Type B pancreatic cell (in vitro differentiated cells): ENCODE measurements at places on chromosomes 11 and 22. TPM values are rescaled to one million over a fixed set of nuclear protein-coding genes. Genes with fewer than 3 reads are reported as not detected.

Gene CRYBB2
- total RNA-seq = 0.33 TPM in 1 of 2 replicates, not detected in the other

GRCh38 chr11:57568330-57568766 lies 876 bp upstream of the UBE2L6 start:
- peak; percentile 91 for DNase-seq

DNA sequence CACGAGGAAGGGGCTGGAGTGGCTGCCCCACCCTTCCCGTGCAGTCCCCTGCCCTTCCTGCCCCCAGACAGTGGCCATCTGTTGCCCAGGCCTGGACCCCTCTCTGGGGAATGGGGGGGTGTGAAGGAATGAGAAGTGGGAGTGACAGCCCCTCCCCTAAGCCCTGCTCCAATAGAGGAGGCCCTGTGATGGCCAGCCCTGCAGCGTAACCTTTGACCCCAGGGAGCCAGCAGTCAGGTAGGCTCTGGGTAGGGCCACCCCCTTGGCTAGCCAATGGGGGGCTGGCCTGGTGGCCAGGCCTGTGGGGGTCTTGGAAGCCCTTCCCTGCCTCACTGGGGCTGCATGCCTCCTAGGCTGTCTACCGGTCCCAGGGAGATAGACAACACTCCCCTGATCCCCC lies 6.6 kb downstream of the FLRT1 start:
- DNase-seq = no peak

DNA sequence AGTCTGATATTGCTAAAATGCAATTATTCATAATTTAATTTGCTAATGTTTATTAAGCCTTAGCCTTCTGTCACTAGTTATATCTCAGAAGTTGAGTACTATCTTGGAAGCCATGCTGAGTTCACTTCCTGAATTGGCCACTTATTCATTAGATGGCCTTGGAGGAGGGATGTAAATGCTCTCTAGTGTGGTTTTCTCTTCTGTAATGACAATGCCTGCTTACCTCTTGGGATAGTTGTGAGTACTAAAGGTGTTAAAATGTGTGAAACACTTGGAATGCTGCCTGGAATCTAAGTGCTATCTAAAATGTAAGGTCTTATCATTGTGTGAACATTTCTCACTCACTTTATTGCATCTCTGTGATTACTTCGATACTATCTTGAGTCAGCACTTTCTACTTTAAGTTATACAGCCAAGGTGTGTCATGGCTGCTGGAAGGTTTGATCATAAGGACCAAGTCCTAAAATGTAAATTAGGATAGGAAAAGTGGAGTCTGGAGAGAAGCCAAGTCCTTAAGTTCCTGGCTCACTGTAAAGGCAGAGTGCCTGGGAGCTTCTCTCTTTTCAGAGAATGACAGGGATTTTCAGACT lies 12.4 kb downstream of the GLYATL2 start:
- DNase-seq = no peak

DNA sequence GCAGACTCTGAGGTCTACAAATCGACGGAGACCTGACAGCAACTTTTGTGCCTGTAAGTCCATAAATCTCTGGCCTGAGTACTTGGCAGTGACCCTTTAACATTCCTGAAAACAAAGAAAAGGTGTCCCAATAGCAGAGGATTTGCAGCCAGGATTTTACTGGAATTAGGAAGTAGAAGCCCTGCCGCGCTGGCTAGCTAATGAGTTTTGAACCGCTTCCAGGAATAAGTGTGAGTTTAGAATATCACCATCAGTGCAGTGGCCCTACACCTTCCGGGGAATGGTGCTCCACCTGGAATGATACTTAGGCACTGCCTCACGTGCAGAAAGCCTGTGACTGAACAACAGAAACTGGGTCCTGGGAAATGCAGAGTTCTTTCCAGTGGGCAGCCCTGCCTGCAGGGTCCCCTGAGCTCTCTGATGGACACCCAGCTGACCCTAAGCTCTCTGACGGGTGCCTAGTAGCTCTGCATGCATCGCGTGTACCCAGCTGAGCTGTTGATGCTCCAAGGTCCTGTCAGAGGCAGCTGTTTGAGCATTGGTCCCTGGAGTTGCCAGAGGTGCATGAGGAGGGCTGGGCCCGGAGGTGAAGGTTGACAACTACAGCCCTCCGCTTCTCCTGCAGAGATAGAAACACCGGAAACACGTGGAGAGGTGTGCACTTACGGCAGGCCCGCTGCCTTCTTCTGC lies 380.9 kb downstream of the TBC1D22A start:
- no peak for DNase-seq

DNA sequence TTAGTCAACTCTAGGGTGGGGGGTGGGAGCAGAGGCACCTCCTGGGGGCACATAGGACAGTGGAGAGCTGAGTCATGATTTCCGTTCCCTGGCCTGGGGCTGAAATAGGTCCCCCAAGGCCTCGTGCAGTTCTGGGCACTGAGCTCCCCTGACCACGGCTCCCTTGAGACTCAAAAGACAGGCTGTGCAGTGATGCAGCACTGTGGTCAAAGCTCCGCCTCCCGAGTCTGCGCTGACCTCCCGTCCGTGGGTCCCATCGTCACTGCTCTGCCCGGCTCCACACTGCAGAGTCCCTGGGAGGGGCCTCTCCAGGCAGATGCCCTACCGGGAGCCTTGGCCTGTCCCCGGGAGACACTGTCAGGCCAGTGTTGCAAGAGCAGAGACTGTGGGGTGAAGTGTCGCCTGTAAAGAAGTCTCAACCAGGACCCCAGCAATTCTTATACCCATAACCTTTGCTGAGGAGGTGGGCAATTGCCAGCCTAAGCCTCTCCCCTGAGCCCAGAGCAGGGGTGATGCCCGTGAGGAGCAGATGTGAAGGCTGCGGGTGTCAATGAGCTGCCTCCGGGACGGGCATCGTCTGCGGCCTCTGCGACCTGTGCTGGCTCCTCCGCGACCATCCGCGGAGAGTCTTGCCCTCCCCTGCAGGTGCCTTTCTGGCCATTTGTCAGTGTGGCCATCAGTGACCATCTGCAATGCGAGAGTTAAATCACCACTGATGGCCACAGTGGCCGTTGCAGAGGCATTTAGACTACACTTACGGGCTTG lies 877.3 kb downstream of the BRD1 start:
- DNase-seq = peak; percentile 54

GRCh38 chr11:61482513-61482912 lies 26.0 kb upstream of the LRRC10B start:
- no peak for DNase-seq

Gene SCGB1C1
- total RNA-seq = not detected in 2 replicates

- no peak for DNase-seq
Observed at GRCh38 chr11:104343578-104343977, 179.6 kb upstream of the PDGFD start.

GRCh38 chr22:36373258-36373579 lies 14.5 kb downstream of the MYH9 start:
- no peak for DNase-seq

DNA sequence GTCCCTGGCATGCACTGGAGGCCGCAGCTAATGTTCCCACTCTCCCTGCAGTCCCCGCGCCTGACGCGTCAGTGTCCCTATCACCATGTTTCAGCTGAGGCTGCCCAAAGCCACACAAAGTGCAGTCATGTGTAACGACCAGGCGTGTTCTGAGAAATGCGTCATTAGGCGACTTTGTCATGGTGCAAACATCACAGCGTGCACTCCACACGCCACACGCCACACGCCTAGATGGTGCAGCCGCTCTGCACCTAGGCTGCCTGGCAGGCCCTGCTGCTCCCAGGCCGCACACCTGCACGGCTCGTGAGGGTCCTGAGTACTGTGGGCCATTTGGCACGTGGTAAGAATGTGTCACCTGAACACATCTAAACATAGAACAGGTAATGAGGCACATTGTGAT lies 2.4 kb downstream of the CRELD2 start:
- no peak for DNase-seq

DNA sequence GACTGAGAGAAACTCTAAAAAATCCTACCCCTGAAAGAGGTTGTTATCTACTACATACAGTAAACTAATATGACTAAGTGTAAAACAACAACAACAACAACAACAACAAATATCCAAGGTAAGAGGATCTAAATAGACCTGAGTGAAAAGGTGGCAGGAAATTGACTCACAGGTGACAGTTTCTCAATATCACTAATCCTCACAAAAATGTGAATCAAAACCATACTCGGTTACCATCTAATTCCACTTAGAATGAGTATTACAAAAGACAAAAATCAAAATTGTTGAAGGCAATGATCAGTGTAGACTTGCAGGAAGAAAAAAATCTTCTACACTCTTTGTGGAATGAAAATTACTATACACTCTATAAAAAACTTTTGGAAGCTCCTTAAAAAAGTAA lies 17.5 kb downstream of the RGL4 start:
- DNase-seq = no peak

- DNase-seq = no peak
Observed at GRCh38 chr22:32979606-32980005, 78.6 kb downstream of the SYN3 start.

- no peak for DNase-seq
Observed at GRCh38 chr11:28618416-28618815, 510.2 kb downstream of the METTL15 start.

Gene PDE2A
- total RNA-seq = 2.8 and 3.8 TPM in 2 replicates
